ENCODE measurements at places on chromosomes 11 and 22.

DNA sequence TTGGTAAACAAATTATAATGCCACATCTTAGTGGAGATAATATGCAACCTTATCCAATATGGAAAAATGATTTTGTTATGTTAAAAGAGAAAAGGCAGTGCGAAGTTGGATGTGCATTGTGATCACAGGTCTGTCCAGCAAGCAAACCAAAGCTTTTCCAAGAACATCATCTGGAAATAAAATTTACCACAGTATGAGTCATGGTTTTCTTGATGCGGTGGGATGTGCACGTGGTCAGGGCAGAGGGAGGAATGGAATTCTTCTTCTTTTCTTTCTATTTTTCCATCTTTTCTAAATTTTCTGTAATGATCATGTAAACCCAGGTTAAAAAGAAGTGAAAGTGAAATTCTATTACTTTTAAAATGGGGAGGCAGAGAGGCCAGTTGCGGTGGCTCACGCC lies 169.8 kb downstream of the C11orf91 start:
- no peak for DNase-seq

DNA sequence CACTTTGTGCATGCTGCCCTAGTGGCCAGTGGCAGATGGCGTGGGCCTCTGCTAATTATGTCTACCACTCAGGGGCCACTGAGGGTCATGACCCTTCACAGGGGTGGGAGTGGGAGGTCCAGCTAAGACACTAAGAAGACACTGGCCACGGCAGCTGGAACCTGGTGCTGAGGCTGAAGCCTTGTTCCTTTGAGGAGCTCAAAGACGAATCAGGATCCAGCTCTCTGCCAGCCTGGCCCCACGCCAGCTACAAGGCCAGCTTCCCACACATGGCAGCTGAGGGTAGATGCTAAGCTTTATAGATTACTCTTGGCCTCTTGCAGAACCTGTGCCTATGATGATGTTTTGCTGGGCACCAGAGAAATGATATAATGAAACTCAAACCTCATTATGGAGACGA lies 226.3 kb downstream of the DSCAML1 start:
- no peak for DNase-seq

DNA sequence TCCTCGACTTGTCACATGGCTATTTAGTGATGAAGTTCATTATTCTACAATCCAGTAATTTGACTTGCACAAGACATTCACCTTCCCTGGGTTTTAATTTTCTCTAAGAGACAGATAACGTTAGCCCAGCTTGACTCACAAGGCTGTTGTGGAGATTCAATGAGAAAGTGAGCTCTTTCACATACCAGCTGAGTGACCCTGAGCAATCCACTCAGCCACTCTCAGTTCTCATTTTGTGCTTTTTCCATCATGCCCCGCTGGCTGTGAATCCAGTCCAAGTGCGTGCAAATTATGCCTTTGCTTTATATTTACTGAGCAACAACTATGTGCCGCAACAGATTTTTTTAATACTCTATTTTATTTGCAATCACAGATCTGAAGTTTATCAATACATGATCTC lies 176.5 kb downstream of the LARGE1 start:
- no peak for DNase-seq

DNA sequence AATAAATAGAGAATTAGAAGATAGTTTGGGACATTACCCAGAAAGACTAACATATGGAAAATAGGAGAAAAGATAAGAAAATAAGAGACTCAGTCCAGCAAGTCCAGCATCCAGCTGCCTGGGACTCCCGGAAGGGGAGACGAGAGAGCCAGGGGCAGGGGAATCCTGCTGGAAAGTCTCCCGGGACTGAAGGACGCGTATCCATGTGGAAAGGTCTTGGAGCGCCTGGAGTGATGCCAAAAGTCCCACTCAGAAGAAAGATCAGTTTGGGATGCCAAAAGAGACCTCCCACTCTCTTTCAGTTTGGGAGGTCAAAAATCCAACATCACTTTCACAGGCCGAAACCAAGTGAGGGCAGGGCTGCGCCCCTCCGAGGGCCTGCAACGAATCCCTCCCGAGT lies 30.7 kb downstream of the LRFN4 start:
- no peak for DNase-seq

GRCh38 chr11:97610854-97611253 lies 1221.0 kb downstream of the JRKL start:
- DNase-seq: no peak

- DNase-seq: no peak
Observed at GRCh38 chr11:3747704-3748103, 49.6 kb downstream of the NUP98 start.

GRCh38 chr22:23772649-23773473 lies at the start of gene MMP11:
Gene MMP11 (plus strand): TSS chr22:23772849. CDS start chr22:23772871, 22 bp downstream.
- peak; percentile 38 for DNase-seq

GRCh38 chr11:11677672-11678356 lies 56.0 kb upstream of the GALNT18 start:
- no peak for DNase-seq

GRCh38 chr11:58805065-58805464 lies 39.4 kb downstream of the GLYATL2 start:
- DNase-seq: no peak

DNA sequence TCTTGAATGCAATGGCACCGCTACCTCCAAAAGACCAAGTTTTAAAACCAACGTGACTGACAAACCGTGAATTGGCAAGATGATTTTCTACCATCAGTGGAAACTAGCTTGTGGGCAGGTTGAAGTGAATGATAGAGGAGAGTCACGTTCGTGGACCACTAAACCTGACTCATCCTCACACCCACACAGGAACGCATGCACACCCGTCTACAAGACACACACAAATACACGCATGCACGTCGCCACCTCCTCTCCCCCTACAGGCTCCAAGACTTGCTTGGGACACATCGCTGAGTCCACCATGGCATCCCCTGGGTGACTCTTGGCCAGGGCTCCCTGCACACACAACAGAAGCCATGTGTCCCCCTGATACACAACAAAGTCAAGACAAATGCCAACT lies 14.4 kb downstream of the TMPRSS6 start:
- no peak for DNase-seq

- DNase-seq: no peak
Observed at GRCh38 chr11:76676636-76677457, 6.3 kb upstream of the LRRC32 start.

GRCh38 chr11:70065318-70066135 lies 12.6 kb upstream of the ANO1 start:
- DNase-seq: no peak

DNA sequence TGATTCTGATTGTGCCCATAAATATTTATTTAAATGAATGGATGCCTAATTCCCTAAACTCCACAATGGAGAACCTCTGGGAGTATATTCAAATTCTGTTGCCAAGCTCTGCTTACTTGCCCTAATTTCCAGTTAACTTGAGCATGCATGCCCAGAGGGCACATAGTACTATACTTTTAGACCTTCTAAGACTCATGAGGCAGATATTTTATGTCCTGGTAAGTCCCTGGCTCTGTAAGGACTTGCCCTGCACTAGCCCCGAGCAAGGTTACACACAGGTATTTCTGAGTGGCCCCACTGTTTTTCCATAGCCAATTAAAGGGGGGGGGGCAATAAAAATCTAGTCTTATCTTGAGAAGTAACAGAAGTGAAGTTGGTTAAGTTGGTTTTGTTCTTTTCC lies 21.1 kb upstream of the CAPRIN1 start:
- no peak for DNase-seq

GRCh38 chr11:116511684-116512083 lies 261.1 kb downstream of the BUD13 start:
- no peak for DNase-seq

DNA sequence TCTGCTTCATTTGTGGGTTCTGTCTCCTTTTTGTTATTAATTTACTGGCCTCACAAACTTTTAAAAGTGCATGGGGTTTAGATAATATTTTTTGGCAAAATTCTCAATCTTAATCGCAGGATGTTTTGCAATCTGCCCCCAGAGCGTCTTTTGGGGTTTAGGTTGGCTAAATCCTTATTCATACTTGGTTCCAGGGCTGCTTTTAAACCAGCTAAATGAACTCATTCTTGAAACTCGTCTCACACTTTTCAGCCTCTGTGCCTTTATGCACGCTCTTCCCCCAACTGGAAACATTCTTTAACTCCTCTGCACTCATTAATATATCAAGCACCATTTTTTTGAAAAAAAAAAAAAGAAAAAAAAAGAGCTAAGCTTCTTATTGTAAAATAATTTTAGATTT lies 131.7 kb downstream of the KIF18A start:
- no peak for DNase-seq

GRCh38 chr11:31987118-31988005 lies 103.5 kb upstream of the RCN1 start:
- no peak for DNase-seq

GRCh38 chr22:43385770-43386641 lies 25.8 kb upstream of the MPPED1 start:
- peak; percentile 46 for DNase-seq

DNA sequence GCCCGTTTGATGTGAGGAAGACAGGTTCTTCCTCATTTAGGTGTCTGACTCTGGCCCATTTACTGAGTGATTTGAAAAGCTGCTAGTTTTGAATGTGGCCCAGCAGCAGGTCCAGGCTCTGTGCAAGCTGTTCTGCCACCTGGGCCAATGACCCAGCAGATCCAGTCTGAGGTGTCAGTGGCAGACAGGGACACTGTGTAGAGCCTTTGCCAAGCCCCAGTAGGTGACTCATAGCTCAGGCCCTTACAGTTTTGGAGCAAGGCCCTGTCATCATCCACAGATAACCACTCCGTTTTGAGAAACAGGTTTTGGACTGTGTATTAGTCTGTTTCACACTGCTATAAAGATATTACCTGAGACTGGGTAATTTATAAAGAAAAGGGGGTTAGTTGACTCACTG lies 23.9 kb downstream of the TSPAN32 start:
- DNase-seq: no peak

DNA sequence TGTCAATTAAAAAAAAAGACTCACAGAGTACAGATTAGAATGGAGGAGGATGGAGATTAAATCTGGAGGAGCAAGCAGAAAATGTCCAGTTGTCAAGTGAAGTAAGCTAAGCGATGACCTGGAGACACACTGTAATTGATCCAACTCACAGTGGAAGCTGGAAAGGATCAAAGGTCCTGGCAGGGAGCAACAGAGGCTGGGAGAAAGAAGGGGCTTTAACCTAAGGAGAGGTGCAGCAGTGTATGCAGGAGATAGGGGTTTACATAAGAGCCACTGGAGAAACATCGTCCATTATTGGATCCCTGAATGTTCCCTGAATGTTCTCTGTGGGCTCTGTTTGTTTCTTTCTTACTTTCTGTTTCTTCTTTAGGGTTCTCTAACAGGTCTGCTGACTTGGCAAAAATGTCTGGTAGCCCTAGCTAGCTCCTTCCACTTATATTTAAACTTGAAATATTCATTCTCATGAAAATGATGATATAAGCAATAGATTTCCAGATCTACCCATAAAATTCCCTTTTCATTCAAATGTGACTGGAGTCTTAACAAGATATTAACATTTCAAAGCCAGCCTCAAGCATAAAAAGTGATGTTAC lies 30.1 kb upstream of the CAT start:
- no peak for DNase-seq

GRCh38 chr22:37410174-37411055 lies 16.9 kb downstream of the ELFN2 start:
- DNase-seq: no peak

GRCh38 chr22:20967697-20968211 lies 699 bp downstream of the AIFM3 start:
- DNase-seq: no peak

- no peak for DNase-seq
Observed at GRCh38 chr22:38941488-38941987, 15.9 kb upstream of the APOBEC3A start.

DNA sequence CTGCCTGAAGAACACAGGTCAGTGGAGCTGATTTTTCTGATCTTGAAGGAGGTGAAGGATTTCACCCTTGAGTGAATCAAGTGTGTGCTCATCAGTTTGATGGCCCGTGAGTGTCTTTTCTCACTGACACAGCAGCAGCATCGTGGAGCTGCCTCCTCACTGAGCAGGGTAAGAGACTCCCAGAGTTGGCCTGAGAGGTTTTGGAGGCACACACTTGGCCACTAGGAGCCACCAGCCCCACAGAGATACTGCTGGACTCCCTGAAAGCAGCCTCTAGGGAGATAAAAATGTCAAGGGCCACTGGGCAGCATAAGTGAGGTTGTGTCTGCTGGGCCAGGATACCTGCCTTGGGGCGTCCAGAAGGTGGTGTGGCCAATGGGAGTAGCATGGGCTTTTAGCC lies 245.4 kb downstream of the GRIK4 start:
- DNase-seq: no peak

GRCh38 chr22:36166518-36167220 lies 6.1 kb upstream of the APOL3 start:
- DNase-seq: no peak

GRCh38 chr11:42764936-42765335 lies 546.9 kb upstream of the API5 start:
- DNase-seq: no peak

DNA sequence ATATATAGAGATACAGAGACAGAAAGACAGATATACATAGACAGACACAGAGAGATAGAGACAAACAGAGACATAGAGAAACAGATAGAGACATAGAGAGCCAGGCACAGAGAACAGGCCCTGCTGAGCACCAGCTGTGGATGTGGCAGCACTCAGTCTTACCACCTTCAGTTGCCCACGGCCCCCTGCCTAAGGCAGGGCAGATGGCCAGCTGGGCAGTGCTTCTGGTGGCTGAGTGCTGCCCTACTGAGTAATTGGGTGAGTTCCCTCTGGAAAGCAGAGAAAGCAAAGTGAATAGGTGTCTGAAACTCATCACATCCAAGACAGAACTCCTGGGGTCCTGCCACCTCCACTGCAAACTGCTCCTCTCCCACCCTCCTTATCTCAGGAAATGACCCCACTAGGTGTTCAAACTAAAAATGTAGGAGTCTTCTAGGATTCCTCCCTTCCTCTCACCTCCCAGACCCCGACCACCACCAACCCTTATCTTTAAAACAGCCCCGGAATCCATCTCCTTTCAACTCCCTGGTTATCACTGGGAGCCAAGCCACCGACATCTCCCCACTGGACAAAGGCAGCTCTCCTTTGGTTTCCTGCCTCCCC lies 27.2 kb downstream of the SYN3 start:
- no peak for DNase-seq

- no peak for DNase-seq
Observed at GRCh38 chr11:10387206-10388083, 67.6 kb upstream of the AMPD3 start.

DNA sequence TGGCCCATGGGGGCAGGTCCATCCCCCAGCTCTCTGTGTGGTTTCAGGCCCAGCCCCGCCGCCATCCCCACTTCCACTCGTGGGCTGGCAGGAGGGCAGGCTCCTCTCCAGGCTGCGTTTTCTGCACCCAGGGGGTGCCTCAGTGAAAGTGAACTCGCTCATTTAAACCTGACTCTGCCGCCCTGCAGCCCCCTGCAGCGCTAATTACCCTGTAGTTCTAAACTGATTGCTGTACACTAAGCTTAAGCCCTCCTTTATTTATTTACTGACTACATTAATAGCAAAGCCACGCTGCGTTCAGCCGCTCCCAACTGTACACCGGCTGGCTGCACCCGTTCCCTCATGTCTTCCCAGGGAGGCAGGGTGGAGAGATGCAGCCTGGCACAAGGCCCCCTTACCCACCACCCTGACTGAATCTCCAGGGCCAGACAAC lies 36.6 kb upstream of the NNMT start:
- DNase-seq: no peak
